ENCODE measurements at places on chromosomes 1 and 21. TPM values are rescaled to one million over a fixed set of nuclear protein-coding genes. Genes with fewer than 3 reads are reported as not detected.

DNA sequence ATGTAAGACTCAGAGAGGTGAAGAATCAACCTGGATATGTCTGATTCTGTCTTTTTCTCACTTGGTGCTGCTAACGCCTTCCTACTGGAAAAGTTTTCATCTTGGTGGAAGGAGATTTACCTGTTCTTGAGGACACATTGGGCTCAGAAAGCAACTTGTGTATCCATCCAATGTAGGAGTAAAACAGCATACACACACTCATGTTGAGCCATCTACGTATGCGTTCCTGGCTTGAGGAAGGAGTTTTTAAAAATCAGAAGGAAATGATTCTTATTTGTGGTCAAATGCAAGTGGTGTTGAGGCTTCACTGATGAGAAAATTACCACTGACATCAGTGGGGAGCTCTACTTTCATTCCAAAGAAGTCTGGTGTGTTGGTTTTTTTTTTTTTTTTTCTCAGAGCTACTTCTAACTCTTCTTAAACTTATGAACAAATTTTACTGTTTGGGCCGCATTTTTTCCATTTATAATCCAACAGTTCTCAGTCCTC, 25.6 kb downstream of the XCL2 start:
- no peak for DNase-seq
- H3K27ac ChIP-seq = peak overlapping the region; percentile 41
- H3K4me1 ChIP-seq = peaks cover 70% of the 10 kb centered on the region

- H3K4me3 ChIP-seq = no peak overlapping the region
- H3K36me3 ChIP-seq = no peaks in the 10 kb centered on the region
- H3K4me1 ChIP-seq = peaks cover 1% of the 10 kb centered on the region
- H3K27me3 ChIP-seq = peaks cover 9% of the 10 kb centered on the region
- no peak for DNase-seq
Measured at GRCh38 chr1:31230378-31230777, 9.3 kb downstream of the NKAIN1 start.

DNA sequence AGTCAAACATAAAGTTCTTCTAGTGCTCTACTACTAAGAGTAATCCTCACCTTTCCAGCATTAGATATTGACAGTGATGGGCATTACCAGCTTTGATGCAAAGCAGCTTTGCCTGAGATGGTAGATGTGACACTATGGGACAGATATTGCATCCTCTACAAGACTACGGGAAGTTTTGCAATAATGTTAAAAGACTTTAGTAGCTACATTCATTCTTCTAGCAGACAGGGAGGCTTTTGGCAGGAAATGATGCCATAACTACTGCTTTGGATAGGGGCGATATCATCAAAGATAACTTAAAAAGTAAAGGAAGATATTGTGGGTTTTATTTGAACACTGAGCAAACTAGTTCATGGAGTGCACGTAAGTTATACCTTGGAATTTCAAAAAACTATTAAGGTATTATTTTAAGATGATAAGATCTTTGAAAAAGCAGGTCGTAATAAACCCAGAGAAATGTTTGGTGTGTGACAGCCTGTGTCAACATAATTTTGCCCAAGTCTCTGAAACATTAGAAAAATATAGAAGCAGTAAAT, 368.3 kb upstream of the TMPRSS15 start:
- no peak for DNase-seq
- no peaks in the 10 kb centered on the region for H3K27me3 ChIP-seq
- H3K27ac ChIP-seq = no peak overlapping the region

GLUL gene
- 228 TPM for total RNA-seq

DNA sequence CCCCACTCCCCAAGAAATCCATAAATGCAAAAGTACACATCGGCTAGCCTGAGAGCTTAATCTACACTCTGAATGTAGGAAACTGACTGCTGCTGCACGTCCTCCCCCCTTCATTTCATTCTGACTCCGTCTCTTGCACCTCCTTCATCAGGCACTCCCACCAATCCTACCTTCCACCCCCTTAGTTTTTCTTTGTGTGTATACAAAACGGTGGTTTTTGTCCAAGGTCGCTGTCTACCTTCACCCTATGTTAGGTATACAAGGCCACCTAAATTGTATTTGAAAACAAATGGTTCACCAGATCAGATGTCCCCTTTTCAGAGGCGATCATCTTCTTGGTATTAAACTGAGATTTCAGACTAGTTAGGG, 1.9 kb downstream of the WDR26 start:
- DNase-seq = peak; percentile 24
- H3K4me3 ChIP-seq = peak overlapping the region; percentile 74
- peak overlapping the region; percentile 84 for H3K27ac ChIP-seq
- peaks cover 61% of the 10 kb centered on the region for H3K4me1 ChIP-seq
- H3K36me3 ChIP-seq = peaks cover 41% of the 10 kb centered on the region

DNA sequence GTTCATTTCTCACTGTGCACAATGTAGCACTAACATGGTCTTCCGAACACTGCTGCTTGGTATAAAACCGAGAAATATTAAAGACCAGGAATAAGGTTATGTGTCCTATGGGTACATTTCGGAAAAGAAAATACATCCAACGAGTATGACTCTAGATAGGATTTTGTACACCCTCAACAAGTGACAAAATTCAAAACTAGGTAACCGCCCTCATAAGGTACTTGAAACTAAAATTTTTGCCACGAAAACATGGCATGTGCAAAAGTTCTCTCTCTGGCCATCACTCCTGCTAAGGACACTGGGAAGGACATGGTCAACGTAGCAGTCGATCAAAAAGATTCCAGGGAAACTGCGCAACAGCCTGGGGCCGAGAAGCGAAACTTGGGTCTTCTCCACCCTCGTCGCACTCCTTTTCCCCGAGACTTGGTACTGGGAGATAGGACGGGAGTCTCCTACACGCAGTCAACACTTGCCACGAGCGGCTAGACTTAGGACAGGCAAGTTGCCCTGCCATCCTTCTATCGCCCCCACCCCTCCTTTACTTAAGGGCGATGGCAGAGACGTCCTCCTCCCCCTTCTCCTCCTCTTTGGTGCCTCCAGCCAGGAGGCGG, 338 bp upstream of the TOR1AIP1 start:
- H3K36me3 ChIP-seq = peaks cover 31% of the 10 kb centered on the region
- H3K27ac ChIP-seq = peak overlapping the region; percentile 99
- H3K4me1 ChIP-seq = peaks cover 55% of the 10 kb centered on the region
- no peak for DNase-seq

PBX1 gene
- 0.23 TPM for total RNA-seq

- no peaks in the 10 kb centered on the region for H3K36me3 ChIP-seq
- DNase-seq = no peak
- H3K4me3 ChIP-seq = no peak overlapping the region
- H3K27me3 ChIP-seq = no peaks in the 10 kb centered on the region
Measured at GRCh38 chr1:239606850-239607400, 220.6 kb downstream of the CHRM3 start.

DNA sequence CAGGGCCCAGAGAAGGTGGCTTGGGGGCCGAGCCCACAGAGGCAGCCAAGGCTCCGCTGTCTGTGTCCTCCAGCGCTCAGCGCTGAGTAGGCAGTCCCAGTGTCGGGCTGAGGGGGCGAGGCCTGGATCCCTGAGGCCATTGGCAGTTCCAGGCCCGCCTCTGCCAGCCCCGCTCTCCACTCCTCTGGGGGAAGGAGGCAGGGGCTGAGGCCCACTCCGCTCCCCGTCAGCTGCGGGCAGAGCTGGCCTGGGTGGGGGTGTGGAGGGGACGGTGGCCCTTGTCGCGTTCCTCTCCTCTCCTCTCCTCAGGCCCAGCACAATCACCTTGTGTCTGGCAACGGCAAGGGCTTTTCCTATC, 132.8 kb downstream of the CASZ1 start:
- H3K27ac ChIP-seq = no peak overlapping the region
- H3K4me3 ChIP-seq = no peak overlapping the region
- H3K27me3 ChIP-seq = no peaks in the 10 kb centered on the region
- no peaks in the 10 kb centered on the region for H3K4me1 ChIP-seq
- H3K36me3 ChIP-seq = no peaks in the 10 kb centered on the region

GRCh38 chr1:197063212-197063611, 3.8 kb downstream of the F13B start:
- DNase-seq = no peak
- no peaks in the 10 kb centered on the region for H3K4me1 ChIP-seq
- H3K36me3 ChIP-seq = no peaks in the 10 kb centered on the region

DNA sequence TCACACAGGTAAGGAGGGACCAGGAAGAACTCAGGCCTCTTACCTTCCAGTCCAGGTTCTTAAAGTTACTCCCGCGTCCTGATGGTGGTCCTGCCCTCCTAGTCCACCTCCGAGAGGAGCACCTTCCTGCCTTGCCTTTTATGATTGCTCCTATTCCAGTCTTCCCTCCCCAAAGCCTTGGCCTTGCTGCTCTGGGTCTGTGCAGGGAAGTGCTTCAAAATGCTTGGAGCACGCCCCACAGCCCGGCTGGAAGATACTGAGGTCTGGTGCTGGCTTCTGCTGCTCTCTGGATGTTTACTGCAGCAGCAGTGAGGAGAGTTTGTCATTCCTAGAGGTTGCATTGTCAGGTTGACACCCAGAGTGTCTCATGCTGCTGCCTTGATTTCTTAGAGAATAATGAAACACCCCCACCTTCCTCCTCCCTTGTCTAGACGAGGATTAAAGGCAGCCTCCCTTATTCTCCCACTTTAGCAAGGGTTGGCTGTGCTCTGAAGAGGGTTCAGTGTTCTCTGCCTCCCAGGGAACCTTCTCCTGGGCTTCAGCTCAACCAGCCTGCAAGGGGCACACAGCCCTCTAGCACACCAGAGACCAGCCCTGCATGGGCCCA, 142.2 kb upstream of the CACNA1E start:
- H3K4me1 ChIP-seq = no peaks in the 10 kb centered on the region
- H3K27me3 ChIP-seq = no peaks in the 10 kb centered on the region
- H3K36me3 ChIP-seq = no peaks in the 10 kb centered on the region
- H3K27ac ChIP-seq = no peak overlapping the region
- DNase-seq = no peak

Measured in activated CD4-positive, alpha-beta memory T cell treated with anti-CD3 and anti-CD28 coated beads, Interleukin-2, amount 10 ng/mL, durations not matched to agents 7 days and 5 days (primary cell).